Activated CD4-positive, alpha-beta memory T cell treated with anti-CD3 and anti-CD28 coated beads for 36 hours (primary cell): ENCODE measurements at places on chromosomes 5 and 9. TPM values are rescaled to one million over a fixed set of nuclear protein-coding genes. Genes with fewer than 3 reads are reported as not detected.

GRCh38 chr9:111925017-111925770, 28.6 kb downstream of the UGCG start:
- H3K4me3 ChIP-seq = no peak overlapping the region
- H3K27me3 ChIP-seq = no peaks in the 10 kb centered on the region
- H3K27ac ChIP-seq = no peak overlapping the region

The NIM1K gene
- total RNA-seq = 0.75 TPM

GRCh38 chr5:81300921-81301270, 491 bp upstream of the ZCCHC9 start:
- DNase-seq = no peak
- H3K27me3 ChIP-seq = no peaks in the 10 kb centered on the region
- peaks cover 61% of the 10 kb centered on the region for H3K4me1 ChIP-seq
- H3K27ac ChIP-seq = peak overlapping the region; percentile 92
- H3K36me3 ChIP-seq = peaks cover 12% of the 10 kb centered on the region
- peak overlapping the region; percentile 92 for H3K4me3 ChIP-seq

DNA sequence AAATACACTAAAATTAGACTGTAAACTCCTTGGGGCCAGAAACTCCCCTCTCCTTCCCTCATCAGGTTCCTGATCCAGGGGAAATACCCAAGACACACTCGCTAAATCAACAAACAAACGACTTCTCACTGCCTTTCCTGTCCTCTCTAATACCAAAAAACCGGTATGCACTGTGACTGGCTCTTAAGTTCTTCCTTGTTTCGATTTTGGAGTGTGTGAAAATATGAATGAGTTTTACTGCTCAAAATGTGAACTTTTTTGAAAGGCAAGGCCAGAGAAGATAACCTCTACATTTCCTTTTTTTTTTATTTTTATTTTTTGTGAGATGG, 81.1 kb upstream of the EPB41L4B start:
- no peaks in the 10 kb centered on the region for H3K36me3 ChIP-seq
- peaks cover 11% of the 10 kb centered on the region for H3K4me1 ChIP-seq
- no peak for DNase-seq
- no peak overlapping the region for H3K4me3 ChIP-seq
- H3K27ac ChIP-seq = no peak overlapping the region

DNA sequence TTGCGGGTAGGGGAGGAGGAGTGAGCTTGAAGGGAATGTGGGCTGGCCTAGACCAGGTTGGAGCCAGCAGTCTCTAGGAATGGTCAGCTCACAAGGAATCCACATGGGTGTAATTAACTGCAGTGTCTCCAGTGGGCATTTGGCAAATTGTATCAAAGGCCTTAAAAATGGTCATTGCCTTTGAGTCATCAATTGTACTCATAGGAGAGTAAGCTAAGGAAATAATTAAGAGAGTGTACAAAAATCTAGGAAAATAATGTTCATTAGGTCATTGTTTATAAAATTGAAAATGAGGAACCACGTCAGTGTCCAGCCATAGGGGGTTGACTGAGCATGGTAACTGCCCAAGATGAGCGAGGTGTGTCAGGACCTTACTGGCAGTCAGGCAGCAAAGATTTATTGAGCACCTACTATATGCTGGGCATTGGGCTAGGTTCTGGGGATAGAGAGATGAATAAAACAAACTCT, 29.8 kb upstream of the RPL26L1 start:
- H3K36me3 ChIP-seq = peaks cover 6% of the 10 kb centered on the region
- H3K4me3 ChIP-seq = no peak overlapping the region
- peaks cover 6% of the 10 kb centered on the region for H3K4me1 ChIP-seq
- no peak for DNase-seq
- H3K27me3 ChIP-seq = no peaks in the 10 kb centered on the region
- H3K27ac ChIP-seq = no peak overlapping the region

The NR2F1-AS1 gene
- not detected for total RNA-seq

DNA sequence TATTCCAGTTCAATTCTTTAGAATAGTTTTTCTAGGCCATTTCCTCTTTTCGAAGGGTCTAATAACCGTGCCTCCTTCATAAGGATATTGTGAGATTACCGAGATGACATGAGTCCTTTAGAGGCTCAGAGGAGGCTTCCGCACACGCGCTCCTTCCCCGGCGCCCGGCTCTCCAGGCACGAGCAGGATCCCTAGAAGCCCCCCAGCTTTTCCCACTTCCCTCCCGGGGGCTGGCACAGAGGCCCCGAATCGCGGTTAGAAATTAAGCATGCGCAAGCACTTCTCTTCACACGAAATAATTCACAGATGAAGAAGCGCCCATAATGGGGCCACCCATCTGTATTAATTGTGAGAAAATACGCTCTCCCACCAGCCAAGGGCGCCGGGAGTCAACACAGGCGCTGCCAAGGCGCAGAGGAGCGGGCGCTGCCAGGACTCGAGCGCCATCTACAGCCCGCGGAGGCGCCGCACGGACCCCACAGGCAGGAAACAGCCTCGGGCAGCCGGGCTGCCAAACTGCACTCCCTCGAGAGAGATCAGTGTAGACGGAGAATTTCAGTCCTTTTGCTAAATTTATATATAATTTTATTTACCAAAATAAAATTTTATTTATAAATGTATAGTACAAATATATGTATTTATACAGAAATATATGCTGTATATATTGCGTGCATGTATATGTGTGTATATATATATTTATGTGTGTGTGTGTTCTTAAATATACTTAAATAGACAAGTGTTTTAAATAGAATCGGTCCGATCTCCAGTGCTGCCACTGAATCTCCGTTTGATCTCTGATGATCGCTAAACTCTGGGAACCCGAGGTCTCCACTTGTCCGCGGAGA, 258.1 kb upstream of the NFIL3 start:
- peaks cover 30% of the 10 kb centered on the region for H3K27me3 ChIP-seq
- no peak overlapping the region for H3K27ac ChIP-seq
- H3K4me1 ChIP-seq = peaks cover 5% of the 10 kb centered on the region
- DNase-seq = peak; percentile 82
- no peak overlapping the region for H3K4me3 ChIP-seq
- no peaks in the 10 kb centered on the region for H3K36me3 ChIP-seq
